ENCODE measurements at places on chromosomes 13 and 19.

GRCh38 chr13:79992111-79992510 is 348.8 kb downstream of the SPRY2 start:
- no peak for DNase-seq

GRCh38 chr19:44570984-44571684 is 41.7 kb upstream of the CEACAM20 start:
- no peak for DNase-seq

- DNase-seq, result no peak
These were observed 115.3 kb downstream of the RBM26 start for GRCh38 chr13:79290595-79291244.

GRCh38 chr13:73832128-73832588 is 302.0 kb downstream of the KLF12 start:
- no peak for DNase-seq

DNA sequence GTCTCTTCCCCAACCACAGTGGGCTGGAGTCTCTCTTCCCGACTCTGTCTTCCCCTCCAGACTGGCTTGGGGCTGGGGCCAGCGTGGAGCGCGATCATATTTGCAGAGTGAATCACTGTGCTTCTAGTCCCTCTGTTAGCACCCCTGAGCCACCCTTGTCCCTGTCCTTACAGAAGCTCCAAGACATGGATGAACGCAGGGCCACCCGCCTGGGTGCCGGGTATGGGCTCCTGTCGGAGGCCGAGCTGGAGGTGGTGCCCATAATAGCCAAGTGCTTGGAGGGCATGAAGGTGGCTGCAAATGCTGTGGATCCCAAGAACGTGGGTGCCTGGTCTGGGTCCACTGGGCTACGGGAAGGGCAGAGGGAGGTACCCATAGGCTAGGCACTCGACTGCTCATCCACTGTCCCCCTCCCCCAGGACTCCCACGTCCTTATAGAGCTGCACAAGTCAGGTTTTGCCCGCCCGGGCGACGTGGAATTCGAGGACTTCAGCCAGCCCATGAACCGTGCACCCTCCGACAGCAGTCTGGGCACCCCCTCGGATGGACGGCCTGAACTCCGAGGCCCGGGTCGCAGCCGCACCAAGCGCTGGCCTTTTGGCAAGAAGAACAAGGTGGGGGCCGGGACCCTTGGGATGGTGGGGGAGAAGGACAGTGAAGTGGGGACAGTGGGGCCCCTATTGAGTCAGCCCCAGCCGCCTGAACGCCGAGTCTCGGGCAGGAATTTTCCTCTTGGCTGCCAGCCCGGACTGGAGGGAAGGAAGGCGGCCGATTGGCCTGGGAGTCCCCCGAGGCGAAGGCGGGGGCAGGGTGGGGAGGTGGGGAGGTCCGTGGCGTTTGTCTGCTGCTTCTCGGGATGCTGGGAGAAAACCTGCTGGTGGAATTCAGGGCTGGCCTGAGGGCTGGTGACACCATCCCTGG is 5.2 kb downstream of the TRIP10 start:
- DNase-seq, result peak; percentile 85

- DNase-seq, result peak; percentile 68
These were observed 427 bp downstream of the ZNF160 start for GRCh38 chr19:53102756-53103233.

GRCh38 chr19:30386551-30387143 is 14.5 kb downstream of the ZNF536 start:
- no peak for DNase-seq

GRCh38 chr13:71865874-71866334 is 1.1 kb downstream of the DACH1 start:
- DNase-seq, result peak; percentile 68

GRCh38 chr13:95627590-95627989 is 16.9 kb downstream of the DZIP1 start:
- no peak for DNase-seq

DNA sequence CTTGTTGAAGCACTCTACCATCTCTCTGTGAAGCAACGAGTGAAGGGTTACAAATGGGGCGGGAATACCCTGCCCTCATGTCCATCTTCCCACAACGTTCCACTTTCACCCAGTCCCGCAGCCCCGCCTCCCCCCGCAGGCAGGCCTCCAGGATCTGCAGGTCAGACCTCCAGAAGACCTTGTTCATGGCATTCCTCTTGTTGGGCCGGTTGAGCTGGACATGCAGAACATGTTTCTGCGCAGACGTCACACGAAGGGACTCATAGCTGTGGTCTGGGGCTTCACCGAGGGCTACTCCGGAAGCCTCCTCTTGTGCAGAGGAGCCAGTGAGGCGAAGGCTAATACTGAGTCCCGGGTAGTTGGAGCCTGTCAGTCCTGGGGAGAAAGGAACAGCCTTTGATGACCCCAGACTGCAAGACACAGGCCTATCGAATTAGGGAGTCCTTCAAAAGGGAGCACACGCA is 420 bp downstream of the ECH1 start:
- DNase-seq, result no peak

DNA sequence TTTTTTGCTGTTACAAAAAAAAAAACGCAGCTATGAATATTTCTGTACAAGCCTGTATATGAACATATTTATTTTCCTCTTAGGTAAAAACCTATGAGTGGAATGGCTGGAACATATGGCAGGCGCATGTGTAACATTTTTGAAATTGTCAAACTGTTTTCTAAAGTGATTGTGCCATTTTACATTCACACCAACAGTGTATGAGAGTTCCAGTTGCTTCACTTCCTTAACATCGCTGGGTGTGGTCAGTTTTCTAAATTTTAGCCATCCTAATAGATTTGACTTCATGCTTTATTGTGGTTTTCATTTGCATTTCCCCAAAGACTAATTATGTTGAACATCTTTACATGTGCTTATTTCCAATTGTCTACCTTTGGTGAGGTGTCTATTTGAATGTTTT is 306.8 kb downstream of the KCNRG start:
- no peak for DNase-seq

GRCh38 chr19:31502536-31503170 is 153.4 kb upstream of the TSHZ3 start:
- DNase-seq, result no peak

DNA sequence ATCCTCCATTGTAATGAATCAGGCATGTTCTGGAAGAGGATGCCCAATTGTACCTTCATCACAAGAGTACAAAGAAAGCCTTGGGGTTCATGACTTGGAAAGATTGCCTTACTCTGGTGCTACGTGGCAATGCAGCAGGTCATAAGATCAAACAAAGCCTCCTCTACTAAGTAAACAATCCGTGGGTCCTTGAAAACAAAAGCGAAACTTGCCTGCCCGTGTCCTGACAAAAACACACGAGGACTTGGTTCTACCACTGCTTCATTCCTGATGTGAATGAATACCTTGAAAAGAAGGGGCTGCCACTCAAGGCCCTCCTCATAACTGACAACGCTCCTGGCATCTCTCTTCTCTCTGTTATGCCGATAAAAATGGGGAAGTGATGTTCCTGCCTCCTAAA is 18.9 kb downstream of the ZNF563 start:
- DNase-seq, result no peak

- DNase-seq, result peak; percentile 84
These were observed 528 bp downstream of the ZNF8 start for GRCh38 chr19:58279042-58279924.

DNA sequence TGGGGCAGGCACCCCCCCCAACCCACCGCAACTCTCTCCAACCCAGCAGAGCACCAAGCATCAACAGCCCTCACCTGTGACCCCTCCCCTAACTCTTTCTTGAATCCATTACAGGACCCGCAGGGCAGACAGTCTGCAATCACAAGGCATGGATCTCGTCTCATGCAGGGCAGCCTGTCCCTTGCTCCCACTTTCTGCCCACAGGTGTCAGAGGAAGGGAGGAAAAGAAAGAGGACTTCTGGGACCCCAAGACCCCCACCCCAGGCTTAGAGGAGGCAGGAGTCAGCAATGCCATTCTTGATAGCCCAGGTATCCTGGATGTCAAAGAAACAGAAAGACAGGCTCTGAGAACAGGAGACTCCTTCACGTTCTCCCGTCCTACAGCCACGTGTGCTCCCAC is 47.4 kb upstream of the TUBGCP3 start:
- DNase-seq, result no peak

- DNase-seq, result no peak
These were observed 15.0 kb downstream of the MAU2 start for GRCh38 chr19:19335408-19336158.

DNA sequence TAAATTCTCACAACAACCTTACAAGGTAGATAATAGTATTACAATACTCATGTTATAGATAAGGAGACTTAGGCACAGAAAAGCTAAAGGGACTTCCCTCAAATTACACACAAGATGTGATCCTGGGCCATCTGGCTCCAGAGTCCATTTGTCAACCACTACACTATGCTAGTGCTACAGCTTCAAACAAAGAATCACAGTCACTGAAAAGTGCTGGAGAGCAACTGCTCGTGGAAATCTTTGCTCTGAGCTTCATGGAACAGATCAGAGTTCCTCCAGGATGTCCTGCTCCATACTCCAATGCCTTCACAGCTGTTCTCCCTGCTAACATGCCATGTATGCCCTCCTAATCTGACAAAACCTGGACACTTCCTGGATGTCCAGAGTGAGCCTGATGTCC is 271.2 kb downstream of the ENOX1 start:
- DNase-seq, result no peak

- DNase-seq, result no peak
These were observed 174.5 kb upstream of the TRPC4 start for GRCh38 chr13:38044067-38044466.

GRCh38 chr13:106243011-106243565 is 292.4 kb downstream of the EFNB2 start:
- no peak for DNase-seq

DNA sequence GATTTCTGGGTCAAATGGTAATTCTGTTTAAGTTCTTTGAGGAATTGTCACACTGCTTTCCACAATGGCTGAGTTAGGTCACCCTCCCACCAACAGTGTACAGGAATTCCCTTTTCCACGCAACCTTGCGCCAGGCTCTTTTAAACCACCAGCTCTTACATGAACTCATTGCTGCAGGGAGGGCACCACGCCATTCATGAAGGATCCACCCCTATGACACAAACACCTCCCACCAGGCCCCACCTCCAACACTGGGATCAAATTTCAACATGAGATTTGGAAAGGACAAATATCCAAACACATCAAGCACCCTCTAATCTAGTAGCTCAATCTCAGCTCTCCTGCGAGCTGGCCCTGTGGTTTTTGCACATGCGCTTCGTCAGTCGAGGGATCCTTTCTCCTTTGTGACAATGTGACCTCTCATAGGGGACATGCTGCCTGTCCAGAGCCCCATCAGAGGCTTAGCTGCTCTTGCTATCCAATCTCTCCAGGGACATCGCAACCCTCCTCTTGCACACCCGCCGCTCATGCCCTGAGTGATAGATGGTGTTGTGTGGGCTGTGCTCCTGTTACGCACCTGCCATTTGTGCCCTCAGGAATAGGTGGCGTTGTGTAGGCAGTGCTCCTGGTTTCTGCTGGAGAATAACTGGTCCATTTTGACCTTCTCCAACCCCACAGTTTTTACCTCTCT is 328.0 kb downstream of the UQCRFS1 start:
- no peak for DNase-seq

DNA sequence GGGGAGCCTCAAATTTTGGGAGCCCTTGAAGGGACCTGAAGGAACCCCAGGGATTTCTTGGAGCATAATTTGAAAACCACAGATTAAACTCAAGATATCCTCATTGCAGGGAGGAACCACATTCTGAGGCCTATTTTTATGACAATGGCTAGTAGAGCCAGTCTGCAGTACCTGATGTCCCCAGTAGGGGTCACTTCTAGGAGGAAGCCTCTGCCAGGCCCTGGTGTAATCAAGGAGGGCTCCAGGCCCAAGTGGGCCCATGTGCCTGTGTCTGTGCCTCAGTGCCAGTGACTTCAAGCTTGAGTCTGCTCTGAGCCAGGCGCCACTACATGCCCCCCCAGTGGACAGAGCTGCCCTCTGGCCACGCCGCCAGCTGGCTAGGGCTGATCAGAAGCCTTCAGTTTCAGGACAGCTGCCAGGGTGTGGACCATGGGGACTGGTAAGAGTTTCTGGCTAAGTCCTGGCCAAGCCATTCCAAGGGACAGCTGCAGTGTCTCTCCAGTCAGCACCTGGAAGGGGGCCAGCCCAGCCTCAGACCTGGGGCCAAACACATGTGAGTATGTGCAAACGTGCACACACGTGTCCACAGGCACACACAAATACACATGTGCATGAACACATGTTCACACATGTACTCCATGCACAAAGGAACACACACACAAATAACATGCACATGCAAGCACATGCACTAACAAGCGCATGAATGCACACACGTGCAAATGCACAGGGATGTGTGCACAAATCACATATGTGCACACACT is 20.5 kb upstream of the SLC7A10 start:
- peak; percentile 83 for DNase-seq

- no peak for DNase-seq
These were observed 6.9 kb upstream of the SULT2B1 start for GRCh38 chr19:48544856-48545750.

GRCh38 chr19:13150931-13151604 is 857 bp downstream of the IER2 start:
- DNase-seq, result no peak

- DNase-seq, result no peak
These were observed 1558.5 kb downstream of the EFNB2 start for GRCh38 chr13:104976986-104977385.

GRCh38 chr19:13764821-13765394 is 586 bp downstream of the MRI1 start:
- DNase-seq, result no peak

DNA sequence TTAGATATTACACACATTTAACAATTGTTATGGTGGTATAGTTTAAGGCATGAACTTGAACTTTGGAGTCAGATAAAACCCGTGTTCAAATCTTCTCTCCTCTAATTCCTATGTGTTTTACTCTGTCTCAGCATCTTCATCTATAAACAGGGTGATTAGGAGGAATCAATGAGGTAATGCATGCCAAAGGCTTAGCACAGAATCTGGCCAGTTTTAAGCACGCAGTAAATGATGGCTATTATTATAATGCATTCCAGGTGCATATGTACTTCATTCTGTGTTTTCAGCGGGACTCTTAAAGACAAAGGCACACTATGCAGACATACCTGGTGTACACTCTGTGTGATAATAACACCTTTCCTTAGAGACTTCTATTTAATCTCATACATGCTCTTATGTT is 88.0 kb upstream of the FRY start:
- no peak for DNase-seq

DNA sequence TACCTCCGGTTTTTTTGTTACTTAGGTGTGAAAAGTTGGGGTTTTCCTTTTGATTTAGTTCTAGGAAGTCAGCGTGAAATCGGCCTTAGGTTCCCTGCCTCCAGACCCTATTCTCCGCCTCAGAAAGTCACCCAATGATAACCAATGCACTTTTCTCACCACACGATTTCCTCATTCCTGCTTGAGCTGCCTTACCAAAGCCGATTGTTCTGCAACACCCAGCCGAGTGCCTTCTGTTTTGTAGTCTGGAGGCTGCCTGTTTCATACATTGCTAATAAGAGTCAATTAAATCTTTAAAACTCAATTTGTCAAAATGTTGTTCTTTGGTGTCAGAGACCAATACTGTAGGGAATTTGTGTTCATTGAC is 39.7 kb downstream of the GJA3 start:
- DNase-seq, result no peak

- no peak for DNase-seq
These were observed 29.5 kb downstream of the COL4A1 start for GRCh38 chr13:110277357-110277975.
